ENCODE measurements at places on chromosomes 12 and 14.

DNA sequence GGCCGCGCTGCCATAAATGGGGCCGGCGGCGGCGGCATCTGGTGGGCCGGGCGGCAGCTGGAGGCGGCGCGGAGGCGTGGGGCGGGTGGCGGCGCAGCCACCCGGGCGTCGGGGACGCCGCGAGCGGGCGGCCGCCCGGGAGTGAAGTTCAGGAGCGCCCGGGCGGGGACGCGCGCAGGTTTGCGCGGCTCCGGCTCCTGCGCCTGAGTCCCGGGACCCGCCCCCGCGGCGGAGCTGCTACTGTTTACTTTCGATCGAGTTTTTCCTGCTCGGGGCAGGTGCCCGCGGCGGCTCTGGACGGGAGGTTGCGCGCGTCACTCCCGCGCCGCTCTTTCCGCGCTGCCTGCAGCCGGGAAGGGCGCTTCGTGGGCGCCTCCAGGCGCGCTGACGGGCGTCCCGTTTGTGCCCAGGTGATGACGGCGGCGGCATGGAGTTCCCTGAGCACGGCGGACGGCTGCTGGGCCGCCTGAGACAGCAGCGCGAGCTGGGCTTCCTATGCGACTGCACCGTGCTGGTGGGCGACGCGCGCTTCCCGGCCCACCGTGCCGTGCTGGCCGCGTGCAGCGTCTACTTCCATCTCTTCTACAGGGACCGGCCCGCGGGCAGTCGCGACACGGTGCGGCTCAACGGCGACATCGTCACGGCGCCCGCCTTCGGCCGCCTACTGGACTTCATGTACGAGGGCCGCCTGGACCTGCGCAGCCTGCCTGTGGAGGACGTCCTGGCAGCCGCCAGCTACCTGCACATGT, at the start of gene ZBTB42:
Gene ZBTB42, plus strand, starts transcription at position 331 of the 749 bp plus-strand sequence. Its CDS starts 97 bp downstream, at position 428.
- peak; percentile 35 for DNase-seq

DNA sequence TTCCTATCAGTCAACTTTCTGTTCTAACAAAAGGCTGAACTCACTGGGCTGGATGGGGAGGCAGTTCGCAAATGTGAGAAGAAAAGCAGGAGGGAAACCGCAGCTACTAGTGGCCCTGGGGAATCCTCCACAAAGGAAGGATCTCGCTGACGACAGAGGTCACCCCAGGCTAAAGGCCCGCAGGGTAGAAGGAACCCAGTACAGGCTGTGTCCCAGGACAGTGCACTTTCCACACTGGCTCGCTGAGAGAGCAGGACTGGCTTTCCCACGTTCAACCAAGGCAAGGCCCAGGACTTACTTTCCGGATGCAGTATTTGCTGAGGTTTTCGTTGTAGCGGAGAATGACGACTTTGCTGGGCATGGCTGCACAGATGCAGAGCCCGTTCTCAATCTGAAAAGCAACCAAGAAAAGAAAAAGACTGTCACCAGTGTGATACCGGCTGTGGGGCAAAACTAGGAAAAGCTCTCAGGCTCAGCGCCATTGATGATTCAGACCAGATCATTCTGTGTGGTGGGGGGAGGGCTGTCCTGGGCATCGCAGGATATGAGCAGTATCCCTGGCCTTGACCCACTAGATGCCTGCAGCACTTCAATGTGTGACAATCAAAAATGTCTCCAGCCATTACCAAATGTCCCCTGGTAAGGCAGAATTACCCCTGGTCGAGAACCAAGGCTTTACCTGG, 36.3 kb downstream of the PRKAB1 start:
- DNase-seq: no peak

GRCh38 chr14:74299061-74299545, 3.6 kb downstream of the ABCD4 start:
- no peak for DNase-seq

DNA sequence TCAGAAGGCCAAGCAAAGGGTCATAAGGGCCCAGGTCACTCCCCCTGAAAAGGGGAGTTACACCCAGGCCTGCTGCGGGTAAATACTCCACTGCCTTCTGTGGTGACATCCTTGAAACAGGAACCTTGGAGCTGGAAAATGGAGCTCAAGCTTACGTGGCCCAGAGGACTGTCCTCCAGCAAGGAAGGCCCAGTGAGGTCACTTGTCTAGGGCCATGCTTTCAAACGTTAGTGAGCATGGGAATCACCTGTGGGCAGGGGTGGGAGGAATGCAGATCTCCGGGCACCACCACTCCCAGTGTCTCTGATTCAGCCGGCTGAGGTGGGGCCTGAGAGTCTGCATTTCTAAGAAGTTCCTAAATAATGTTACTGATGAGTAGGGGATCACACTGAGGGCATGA, 140.5 kb upstream of the CCND2 start:
- DNase-seq: no peak

GRCh38 chr14:54480830-54481562, 7.8 kb downstream of the GMFB start:
- no peak for DNase-seq

DNA sequence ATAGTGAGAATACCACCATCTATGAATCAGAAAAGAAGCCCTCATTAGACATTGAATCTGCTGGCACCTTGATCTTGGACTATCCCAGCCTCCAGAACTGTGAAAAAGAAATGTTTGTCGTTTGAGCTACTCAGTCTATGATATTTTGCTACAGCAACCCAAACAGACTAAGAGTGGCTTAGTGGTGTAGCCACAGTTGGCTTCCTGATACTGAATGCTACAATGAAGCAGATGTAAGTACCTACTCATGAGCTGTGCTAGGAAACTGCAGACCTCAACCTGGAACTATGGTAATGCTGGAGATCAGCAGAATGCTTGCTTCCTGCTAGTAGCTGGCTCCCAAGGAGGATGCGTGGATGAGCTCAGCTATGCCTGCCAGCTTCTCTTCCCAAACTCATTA, 268.6 kb upstream of the CRY1 start:
- no peak for DNase-seq

DNA sequence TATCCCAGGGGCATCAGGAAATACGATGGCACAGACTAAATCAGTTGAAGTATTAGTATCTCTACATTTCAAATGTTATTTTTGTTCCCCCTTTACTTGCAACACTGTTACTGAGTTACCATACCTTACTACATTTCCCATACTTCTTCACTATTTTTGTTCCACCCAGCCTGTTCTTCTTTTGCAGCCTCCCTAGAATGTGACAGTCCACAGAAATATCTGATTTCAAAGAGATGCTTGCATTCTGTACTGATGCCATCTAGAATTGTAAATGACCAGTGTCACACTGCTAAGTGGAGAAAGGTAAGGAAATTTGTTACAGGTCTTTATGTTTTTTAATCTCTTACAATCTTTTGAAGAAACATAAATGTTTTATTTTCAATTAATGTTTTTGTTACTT, 279.9 kb downstream of the CCER1 start:
- no peak for DNase-seq

DNA sequence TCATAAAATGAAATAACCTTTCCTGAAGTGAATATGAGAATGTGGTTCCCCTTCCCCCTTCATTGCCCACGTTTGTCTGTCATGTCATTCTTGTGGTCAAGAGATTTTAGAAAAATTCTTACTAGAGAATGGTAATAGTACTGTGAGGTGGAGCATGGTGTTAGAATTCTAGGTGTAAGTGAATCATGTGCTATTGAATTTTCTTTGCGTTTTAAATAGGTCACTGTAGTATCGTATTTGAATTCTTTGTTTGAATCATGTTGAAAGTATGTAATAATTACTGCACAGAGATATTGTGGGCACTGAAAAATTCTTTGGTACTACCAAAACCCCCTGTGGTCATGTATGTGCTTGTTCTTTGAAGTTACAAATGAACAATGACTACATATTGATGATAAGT, 49.9 kb downstream of the FUT8 start:
- no peak for DNase-seq

- no peak for DNase-seq
Observed at GRCh38 chr12:64997858-64998257, 123.2 kb downstream of the WIF1 start.

- no peak for DNase-seq
Observed at GRCh38 chr12:93877446-93877845, 200.3 kb downstream of the CRADD start.

DNA sequence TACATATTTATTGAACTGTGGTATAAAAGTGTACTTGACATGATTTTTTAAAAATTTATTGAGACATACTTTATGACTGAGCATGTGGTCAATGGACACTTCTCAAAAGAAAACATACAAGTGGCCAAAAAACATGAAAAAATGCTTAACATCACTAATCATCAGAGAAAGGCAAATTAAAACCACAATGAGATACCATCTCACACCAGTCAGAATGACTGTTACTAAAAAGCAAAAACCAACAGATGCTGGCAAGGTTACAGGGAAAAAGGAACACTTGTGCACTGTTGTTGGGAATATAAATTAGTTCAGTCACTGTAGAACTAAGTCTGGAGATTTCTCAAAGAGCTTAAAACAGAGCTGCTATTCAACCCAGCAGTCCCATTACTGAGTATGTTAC, 1177.6 kb downstream of the GALC start:
- DNase-seq: no peak

DNA sequence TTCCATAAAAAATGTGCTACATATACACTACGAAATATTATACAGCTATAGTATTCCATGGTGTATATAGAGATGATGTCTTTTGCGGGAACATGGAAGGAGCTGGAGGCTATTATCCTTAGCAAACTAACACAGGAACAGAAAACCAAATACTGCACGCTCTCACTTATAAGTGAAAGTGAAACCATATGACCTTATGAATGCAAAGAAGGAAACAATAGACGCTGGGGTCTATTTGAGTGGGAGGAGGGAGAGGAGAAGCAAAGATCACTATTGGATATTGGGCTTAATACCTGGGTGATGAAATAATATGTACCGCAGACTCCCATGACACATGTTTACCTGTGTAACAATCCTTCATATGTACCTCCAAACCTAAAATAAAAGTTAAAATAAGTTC, 142.8 kb downstream of the LRFN5 start:
- no peak for DNase-seq

DNA sequence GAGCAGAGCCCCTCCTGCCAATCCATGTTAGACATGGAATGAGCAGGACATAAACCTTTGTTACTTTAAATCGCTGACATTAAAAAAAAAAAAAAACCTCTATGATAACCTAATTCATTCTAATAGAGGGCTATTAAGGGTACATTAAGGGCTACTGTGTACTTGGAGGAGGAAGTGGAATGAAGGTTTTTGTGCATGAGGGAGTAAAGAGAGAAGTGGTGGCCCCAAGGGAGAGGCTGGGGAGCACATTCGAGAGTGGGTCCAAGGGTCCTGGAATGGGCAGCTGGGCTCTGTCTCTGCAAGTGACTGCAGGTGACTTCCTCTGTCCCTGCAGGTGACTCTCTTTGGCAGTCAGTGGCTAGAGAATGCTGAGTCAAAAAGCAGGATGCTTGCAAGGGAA, 32.1 kb upstream of the PTGDR start:
- DNase-seq: no peak

- DNase-seq: no peak
Observed at GRCh38 chr12:103547376-103547775, 39.7 kb upstream of the STAB2 start.

- no peak for DNase-seq
Observed at GRCh38 chr12:50174971-50175715, 8.0 kb upstream of the CERS5 start.

DNA sequence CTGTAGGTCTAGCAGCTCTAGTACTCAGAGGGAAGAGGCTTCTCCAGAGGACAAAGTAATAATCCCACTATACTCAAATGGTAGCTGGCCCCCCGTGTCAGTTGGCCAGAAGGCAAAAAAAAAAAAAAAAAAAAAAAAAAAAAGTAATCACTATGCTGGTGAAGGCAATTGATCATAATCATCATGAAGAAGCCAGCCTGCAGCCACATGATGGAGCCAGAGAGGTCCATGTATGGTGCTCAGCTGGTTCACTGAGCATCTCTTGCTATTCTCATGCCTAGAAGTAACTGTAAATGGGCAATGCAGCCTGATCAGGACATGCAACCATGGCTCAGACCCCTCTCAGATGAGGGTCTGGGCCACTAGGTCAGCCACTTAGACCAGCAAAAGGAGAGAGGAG, 378.8 kb downstream of the MED13L start:
- DNase-seq: no peak

DNA sequence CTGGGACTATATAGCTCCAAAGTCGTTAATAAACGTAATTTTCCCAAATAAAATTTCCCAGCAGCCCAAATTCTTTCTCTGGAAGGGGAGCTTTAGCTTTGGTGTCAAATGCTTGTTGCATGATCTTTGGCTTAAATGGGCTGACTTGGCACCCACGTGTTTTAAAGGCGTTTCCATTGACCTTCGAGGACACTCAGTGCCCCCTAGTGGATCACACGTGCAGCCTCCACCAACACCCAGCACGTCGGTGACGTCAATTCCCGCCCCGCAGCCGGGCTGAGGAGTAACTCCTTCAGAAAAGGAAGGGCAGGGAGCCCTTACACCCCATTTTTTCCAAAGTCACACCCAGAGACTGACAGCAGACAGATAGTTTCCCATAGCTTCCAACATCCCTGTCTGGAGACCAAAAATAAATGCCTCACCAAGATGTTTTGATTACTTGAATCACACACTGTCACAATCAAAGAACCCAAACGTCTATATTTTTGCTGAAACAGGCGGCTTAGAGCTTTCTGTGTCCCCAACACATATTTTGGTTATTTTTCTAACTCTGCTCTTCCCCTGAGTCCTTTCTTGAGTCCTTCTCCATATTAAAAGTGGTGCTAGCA, 707.9 kb downstream of the AACS start:
- DNase-seq: no peak

- DNase-seq: no peak
Observed at GRCh38 chr12:29054858-29055663, 94.0 kb upstream of the FAR2 start.

DNA sequence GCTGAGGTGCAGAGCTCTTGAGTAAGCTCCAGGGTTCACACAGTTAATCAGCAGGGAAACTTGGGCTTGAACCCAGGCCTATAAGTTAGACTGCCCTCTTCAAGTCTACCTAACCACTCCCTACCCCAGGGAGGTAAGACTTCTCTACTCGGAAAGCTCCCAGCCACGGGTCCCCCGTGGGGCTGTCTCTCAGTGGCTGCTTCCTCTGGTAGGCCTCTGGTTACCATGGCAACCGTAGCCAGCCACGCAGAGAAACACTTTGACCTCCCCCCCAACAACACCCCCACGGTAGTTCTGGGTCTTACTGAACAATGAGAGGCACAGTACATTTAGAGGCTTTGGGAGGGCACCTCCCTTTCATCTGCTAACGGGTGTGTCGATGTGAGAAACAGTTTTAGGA, 245.2 kb downstream of the AACS start:
- DNase-seq: no peak

GRCh38 chr14:59334253-59334652, 130.9 kb downstream of the GPR135 start:
- no peak for DNase-seq

GRCh38 chr12:119115296-119115905, 63.3 kb upstream of the HSPB8 start:
- no peak for DNase-seq

DNA sequence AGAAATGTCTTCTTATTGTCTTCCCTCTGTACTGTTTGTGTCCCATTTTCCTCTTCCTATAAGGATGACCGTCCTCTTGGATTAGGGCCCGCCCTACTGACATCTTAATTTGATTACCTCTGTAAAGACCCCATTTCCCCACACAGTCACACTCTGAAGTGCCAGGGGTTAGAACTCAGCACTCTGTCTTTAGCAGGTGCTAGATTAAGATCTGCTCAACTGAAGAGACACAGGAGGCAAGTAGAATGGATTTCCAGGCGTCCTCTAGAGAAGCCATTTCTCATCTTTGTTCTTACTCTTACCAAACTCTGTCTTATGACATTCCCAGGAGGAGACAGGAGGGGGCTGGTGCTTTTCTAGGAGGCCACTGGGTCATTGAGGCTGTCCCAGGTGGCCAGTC, 50.8 kb downstream of the VCPKMT start:
- DNase-seq: no peak

GRCh38 chr14:105026802-105027563, 6.1 kb upstream of the CDCA4 start:
- DNase-seq: no peak

- DNase-seq: no peak
Observed at GRCh38 chr12:46160101-46160980, 108.5 kb downstream of the SLC38A1 start.

Data from stimulated activated CD4-positive, alpha-beta T cell treated with anti-CD3 and anti-CD28 coated beads, TNF-alpha, amount 100 ng/mL, for 1 hour (primary cell).